ENCODE measurements at places on chromosomes 3 and 15. TPM values are rescaled to one million over a fixed set of nuclear protein-coding genes. Genes with fewer than 3 reads are reported as not detected.

DNA sequence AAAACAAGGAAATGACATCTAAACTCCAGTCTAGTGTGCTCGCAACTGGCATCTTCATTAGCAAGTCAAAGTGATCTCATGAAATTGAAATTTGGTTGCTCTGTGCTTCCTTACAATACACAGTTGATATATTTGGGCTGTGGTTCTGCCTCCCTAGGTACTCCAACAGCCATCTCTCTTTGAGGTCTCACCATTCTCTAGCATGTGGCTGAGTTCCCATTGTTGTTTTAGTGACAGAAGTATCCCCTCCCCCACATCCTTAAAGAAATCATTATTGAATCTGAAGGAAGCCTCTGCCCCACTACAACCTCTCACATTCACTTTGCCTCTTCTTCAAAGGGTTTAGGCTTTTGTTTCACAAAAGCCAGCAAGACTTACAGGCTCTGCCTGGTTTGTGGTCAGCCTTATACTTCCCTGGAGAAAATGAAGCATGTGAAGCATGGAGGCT, 516.5 kb downstream of the NLGN1 start:
- DNase-seq = no peak

GRCh38 chr15:92326236-92326635, 67.4 kb upstream of the ST8SIA2 start:
- no peak for DNase-seq

DNA sequence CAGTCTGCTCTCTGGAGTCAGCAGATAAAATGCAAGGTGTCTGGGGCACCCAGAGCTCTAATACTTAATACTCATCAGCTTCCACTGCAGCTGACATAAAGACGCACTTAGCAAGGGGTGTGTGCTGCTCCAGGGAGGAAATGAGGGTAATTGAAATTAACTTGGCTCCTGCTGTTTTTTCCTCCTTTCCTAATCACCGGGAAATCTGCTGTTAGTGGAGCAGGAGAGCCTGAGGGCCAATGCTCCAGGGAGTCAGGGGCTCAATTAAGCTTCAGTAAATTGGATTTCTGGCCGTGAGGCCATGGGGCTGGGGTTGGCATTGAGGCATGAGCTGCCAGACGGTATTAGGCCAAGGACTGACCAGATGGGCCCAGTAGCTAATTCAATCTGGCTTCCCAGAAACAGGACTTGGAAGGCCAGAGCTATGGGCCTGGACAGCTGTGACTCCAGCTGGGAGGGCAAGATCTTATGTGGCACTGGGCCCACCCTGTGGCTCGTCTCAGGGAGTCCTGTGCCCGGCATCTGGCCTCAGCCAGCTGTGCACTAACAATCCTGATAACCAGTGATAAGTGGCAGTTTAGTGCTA, 30.7 kb upstream of the CHRNB4 start:
- no peak for DNase-seq

- DNase-seq = no peak
These were observed 222.9 kb downstream of the DTWD1 start for GRCh38 chr15:49843725-49844124.

DNA sequence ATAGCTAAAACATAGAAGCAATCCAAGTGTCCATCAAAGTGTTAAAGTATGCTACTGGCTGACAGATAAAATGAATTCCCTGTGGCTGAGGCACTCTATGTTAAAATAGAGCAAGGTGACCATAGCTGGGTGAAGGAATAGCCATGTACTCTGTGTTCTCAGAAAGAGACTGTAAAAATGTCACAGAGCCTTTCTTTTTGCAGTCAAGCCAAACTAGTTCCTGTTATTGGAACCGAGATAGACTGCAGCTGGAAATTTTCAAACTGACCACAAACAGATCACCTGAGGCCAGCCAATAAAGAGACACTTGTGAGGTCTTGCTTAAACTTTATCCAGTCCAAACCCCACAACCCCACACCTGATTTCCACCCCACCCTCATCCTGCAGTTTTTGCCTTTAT, 422.8 kb upstream of the NAALADL2 start:
- no peak for DNase-seq

- DNase-seq = no peak
These were observed 48.1 kb downstream of the SETMAR start for GRCh38 chr3:4351164-4351855.

- DNase-seq = peak; percentile 61
These were observed 64.3 kb downstream of the FNDC3B start for GRCh38 chr3:172103724-172104123.

DNA sequence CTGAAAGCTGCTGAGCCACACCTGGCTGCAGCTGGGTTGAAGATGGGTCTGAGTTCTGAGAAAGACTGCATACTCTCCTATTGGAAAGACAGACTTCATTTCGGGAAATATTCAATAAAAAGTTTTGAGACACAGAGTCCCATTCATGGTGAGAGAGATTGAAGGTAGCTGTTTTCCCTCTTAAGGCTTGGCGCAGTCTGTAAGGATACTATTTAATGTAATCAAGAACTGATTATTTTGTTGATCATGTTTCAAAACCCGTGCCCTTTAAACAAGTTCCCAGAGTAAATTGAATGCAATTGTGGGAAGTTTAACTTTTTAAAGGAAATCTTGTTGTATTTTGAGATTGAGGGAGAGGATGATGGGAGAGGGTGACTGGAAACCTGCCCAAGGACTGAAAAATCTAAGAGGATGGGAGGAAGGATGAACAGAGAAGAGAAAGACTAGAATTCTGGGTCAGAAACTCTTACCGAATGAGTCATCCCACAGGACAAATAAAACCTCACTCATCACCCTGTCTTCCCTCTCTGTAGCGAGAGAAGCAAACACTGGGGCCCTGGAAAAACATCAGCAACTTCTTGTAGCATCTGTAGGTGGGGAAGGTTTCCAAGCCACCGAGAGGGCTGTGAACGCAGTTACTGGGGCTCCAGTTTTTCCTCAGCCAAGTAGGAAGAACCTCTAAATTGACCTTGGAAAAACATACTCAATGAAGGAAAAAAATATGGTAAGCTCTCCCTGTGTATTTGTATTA, 193.2 kb upstream of the TPRG1 start:
- DNase-seq = no peak

GRCh38 chr15:100873029-100873677, 6.5 kb upstream of the ALDH1A3 start:
- peak; percentile 77 for DNase-seq

GRCh38 chr3:58323529-58324390, 8.9 kb upstream of the PXK start:
- no peak for DNase-seq

DNA sequence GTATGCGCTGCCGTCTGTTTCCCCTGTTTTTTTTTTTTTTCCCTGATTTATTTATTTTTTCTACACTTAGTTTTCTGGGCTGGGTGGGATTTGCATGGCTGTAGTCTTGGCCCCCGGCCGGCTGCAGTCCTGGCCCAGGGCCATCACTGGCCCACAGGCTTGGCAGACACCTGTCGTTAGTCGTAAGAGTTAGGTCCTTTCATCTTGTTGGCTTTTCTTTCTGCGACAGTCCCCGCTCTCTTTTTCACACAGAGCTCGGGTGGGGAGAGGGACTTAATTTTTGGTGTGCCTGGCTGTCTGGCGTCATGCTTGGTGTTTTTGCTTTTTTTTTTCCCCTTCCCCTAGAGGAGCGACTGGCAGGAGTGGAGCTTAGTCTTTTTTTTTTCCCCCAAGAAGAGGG, 183.4 kb downstream of the KLF13 start:
- DNase-seq = no peak

DNA sequence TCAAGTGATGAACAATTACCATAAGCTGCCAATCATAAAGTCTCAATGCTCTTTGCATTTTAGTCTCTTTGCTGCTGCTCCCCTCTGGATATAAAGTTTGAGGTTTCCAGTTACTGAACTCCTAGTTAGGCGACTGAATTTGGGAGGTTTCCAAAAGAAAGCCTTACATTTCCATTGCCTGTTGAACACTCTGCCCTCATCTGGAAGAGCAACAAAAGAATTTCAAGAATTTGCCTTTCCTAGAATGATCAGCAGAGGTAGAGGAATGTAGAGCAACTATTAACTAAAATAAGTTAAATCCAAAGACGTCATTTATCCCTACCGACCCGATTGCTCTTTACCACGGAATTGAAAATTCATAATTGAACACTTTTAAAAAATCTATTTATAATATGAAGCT, 53.4 kb upstream of the PRICKLE2 start:
- no peak for DNase-seq

GRCh38 chr3:53956586-53956985, 64.9 kb upstream of the SELENOK start:
- no peak for DNase-seq

- DNase-seq = peak; percentile 63
These were observed 26.9 kb upstream of the EHHADH start for GRCh38 chr3:185280572-185281365.

- no peak for DNase-seq
These were observed 16.0 kb downstream of the NR1D2 start for GRCh38 chr3:23961066-23961465.

DNA sequence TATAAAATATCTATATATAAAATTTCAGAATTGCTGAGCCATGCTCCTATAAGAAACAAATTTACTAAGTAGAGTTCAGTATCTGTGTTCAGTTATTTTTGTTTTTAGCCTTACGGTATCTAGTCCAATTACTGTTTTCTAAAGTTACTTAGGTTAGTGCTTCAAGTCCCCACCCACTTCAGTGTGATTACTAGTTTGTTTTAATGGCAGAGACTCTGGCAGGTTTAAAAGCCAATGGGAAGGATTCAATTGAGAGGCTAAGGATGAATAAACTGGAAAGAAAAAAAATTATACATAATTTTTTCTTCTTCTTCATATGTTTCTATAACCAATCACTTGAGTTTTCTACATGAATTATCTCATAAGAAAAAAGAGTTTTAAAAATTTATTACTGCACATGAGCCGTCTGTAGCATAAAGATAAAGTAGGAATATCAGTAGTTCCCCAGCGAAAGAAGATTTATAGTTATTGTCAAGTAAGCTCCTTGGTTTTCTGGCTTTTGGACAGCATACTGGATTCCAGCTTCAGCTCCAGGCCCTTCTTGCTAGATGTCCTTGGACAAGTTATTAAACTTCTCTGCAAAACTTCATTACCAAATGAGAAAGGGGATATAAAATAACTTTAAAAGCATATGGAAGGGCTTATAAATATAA, 46.8 kb downstream of the AAGAB start:
- DNase-seq = no peak

- peak; percentile 26 for DNase-seq
These were observed 28.8 kb upstream of the TMEM115 start for GRCh38 chr3:50388016-50388719.

GRCh38 chr3:63538919-63539318, 113.6 kb upstream of the SNTN start:
- DNase-seq = no peak

DNA sequence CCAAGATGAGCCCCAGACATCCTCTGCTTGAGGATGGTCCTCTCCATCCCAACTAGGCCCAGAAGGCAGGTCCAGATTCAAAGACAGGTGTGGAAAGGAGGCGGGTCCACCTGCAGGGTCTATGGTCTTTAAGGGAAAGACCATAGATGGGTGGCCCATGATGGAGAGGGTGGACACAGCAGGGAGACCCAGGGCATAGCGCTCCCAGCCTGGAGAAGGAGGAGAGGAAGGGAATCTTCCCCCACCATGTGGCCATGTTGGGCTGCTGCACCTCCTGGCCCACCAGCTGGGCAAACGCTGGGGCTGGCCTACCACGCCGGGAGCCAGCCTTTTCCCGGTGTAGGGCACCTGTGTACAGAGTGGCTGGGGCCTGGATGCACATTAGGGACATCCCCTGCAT, 265.2 kb upstream of the TLE3 start:
- DNase-seq = peak; percentile 10

- no peak for DNase-seq
These were observed at the start of gene ADPRH for GRCh38 chr3:119579366-119580066. TSS of gene ADPRH (plus strand) at chr3:119579492. CDS start at chr3:119582170, 2,678 bp downstream.

DNA sequence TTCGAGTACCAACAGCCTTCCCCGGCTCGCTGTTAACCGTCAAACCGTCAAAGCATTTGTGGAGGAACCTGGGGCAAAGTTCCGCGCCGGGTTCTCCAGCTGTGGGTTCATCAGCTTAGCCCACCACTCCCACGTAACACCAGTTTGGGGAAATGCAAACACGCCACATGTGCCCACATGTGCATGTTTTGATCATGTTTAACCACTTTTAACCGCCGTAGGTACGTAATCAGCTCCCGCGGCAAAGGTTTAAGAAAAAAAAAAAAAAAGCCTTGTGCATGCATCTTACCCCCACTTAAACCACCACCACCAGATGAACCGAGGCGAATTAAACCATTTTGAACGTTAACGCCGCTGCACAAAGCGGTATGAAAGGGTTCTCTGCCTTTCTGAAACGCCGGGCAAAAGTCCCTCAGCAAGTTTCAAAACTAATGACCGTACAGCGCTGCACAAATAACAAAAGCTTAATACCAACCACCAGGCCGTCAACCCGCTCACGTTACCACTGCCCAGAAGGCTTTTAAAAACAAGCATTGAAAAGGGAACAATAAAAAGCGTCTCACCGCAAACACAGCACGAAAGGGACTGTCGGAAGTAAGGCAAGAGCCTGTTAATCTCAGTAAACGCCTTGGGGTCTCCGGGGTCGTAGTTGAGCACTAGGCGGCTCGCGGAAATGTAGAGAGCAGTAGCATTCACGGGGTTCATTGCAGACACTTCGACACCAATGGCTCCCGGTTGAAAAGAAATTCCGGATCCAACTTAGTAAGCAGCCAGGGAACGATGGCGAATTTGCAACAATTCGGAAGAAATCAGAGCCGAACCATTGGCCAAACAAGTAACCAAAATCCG, 1.5 kb downstream of the MSL2 start:
- DNase-seq = peak; percentile 65

DNA sequence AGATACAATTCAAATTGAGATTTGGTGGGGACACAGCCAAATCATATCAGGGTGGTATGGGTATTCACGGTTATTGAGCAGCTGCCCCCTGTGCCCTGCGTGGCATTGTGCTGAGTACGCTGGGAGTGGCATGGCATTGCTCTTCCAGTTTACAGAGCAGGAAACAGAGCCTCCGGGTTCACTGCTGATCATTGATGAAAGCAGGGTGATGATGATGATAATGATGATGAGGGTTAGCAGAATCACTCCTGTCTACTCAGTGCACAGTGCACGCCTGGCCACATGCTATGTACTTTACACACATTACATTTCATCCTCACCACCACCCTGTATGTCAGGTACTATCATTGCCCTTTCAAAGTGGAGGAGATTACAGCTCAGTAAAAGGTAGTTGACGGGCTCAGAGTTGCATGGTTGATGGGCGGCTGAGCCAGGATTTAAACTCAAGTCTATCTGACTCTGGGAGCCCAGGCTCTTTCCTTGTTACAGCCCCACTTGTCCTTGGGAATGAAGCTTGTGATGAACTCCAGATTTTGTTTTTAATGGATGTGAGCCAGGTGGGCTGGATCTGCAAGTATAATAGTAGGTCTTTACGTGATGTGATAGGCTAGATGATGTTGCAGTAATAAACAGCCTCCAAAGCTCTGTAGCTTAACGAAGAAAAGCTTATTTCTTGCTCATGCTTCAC, 87.6 kb upstream of the MYZAP start:
- DNase-seq = no peak

Gene VEPH1
- not detected for total RNA-seq

Gene GADL1
- not detected for total RNA-seq

Gene CYP11A1
- total RNA-seq = not detected

Gene SPESP1
- not detected for total RNA-seq

Gene GOLGA8J
- not detected for total RNA-seq

Gene ERICH6
- total RNA-seq = not detected

Gene MEGF11
- total RNA-seq = 6.8 TPM

Gene HTD2
- 13.0 TPM for total RNA-seq

Gene ECT2
- total RNA-seq = 72.5 TPM

Gene ACSBG1
- total RNA-seq = 0.52 TPM

Gene XIRP1
- not detected for total RNA-seq

Gene KBTBD12
- total RNA-seq = not detected
